ENCODE measurements at places on chromosomes 7 and 10. TPM values are rescaled to one million over a fixed set of nuclear protein-coding genes. Genes with fewer than 3 reads are reported as not detected.

PON1 gene
- total RNA-seq: not detected

CLRN3 gene
- total RNA-seq: not detected

ANKRD1 gene
- total RNA-seq: not detected

MSMB gene
- not detected for total RNA-seq

HOXA4 gene
- total RNA-seq: not detected

HOXA10 gene
- not detected for total RNA-seq

ALOX5 gene
- 29.6 TPM for total RNA-seq

FAM25G gene
- not detected for total RNA-seq

DDC gene
- not detected for total RNA-seq

VWDE gene
- 4.4 TPM for total RNA-seq

SORCS1 gene
- total RNA-seq: not detected

SLC18A2 gene
- total RNA-seq: not detected

CYP26C1 gene
- total RNA-seq: not detected

PRKAG2 gene
- 17.0 TPM for total RNA-seq

CCDC172 gene
- not detected for total RNA-seq

HERPUD2 gene
- 35.6 TPM for total RNA-seq

WNT8B gene
- total RNA-seq: 0.20 TPM
